Left forelimb (tissue), 1 donor: ENCODE measurements at places on chromosomes 13 and 19.

- DNase-seq, result no peak
Observed at GRCh38 chr13:67515895-67516294, 285.8 kb upstream of the PCDH9 start.

- no peak for DNase-seq
Observed at GRCh38 chr19:5238700-5239099, 101.9 kb downstream of the PTPRS start.

DNA sequence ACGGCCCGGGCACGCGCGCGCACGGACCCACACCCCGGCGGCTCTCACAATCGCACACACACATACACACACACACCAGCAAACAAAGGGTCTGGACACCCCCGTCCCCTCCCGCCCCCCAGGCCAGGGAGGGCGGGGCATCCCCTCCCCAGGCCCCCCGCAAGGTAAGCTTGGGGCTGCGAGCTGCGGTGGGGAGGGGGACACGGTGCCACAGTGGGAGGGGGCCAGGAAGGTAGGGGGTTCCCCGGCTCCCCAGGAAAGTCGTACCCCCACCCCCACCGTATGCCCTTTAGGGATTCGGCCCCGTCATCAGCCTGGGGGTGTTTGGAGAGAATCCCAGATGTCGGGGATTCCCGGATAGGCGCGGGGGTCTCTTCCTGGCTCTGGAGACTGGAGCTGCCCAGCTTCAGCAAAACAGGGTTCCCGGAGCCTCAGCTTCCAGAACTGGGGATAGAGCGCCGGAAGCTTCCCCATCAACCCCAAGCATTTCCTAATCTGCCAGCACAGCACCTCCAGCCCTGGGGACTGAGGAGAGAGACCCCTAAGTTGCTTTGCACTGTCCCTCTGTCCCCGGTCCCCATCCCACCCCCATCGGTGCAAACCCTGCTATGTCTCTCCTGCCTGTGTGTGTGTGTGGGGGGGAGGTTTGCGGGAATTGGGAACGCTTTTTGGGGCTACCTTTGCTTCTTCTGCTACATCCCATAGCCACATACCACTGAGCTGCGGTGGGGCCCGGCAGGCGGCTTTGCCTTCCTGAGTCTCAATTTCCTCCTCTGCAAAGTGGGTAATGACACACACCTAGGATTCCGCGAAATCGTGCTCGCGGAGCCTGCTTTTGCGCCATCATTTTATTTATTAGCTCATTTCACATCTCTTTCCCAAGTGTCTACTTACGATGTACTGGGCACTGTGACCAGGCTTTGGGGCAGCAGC, 1.8 kb upstream of the CDC37 start:
- no peak for DNase-seq

DNA sequence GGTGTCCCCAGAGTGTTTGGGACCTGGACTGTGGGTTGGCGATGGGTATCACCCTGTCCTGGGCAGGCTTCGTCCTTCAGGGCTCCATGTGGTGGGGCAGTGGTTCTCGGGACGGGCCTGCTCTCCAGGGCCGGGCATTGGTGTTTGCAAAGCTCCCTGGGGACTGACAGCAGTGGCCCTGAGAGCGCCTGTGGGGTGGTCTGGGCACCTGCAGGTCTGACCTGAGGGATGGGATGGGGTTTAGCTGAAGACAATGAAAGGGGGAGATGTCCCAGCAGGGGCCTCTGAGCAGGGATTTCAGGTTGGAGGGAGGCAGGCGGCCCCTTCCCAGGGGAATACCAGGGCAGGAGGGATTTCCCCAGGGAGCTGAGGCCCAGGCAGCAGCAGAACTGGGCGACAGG, 68.3 kb upstream of the MCF2L start:
- no peak for DNase-seq

DNA sequence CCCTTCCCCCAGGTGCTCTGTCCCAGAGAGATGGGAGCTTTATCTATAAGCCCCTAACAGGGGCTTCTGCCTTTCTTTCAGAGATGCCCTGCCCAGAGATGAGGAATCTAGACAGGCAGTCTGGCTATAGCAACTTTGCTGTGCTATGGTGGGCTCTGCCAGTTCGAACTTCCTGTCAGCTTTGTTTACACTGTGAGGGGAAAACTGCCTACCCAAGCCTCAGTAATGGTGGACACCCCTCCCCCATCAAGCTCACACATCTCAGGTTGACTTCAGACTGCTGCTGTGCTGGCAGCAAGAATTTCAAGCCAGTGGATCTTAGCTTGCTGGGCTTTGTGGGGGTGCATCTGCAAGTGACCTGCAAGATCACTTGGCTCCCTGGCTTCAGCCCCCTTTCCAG, 21.5 kb downstream of the CYSLTR2 start:
- DNase-seq, result no peak
